ENCODE measurements at places on chromosomes 11 and 22.
A peak's percentile ranks its signal among the peaks of the same experiment; 100 is the strongest.

- DNase-seq: no peak
Observed at GRCh38 chr11:40417627-40418026, 1041.8 kb downstream of the LRRC4C start.

DNA sequence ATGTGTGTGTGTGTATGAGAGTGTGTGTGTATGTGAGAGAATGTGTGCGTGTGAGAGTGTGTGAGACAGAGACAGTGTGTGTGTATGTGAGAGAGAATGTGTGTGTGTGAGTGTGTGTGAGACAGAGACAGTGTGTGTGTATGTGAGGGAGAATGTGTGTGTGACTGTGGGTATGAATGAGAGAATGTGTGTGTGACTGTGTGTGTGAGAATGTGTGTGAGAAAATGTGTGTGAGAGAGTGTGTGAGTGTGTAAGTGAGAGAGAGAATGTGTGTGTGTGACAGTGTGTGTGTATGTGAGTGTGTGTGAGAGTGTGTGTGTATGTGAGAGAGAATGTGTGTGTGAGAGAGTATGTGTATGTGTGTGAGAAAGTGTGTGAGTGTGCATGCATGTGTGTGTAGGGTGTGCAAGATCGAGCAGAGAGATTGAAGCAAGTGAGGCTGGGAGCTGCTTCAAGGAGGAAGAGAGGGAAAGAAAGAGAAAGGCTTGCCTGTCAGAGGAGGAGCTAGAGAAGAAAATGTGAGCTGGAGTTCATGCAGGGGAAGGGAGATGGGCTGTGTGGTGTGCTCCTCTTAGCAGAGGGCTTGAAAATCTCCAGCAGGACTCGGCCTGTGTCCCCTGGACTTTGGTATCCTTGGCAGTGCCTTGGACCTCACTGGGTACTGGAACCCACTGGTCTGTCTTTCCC, 27.7 kb upstream of the TP53I11 start:
- DNase-seq: peak; percentile 57

- DNase-seq: no peak
Observed at GRCh38 chr11:120120805-120121335, 17.0 kb downstream of the TRIM29 start.

- DNase-seq: no peak
Observed at GRCh38 chr11:33135216-33135615, 26.1 kb downstream of the CSTF3 start.

GRCh38 chr11:18624161-18624560, 10.0 kb downstream of the SPTY2D1 start:
- DNase-seq: no peak

DNA sequence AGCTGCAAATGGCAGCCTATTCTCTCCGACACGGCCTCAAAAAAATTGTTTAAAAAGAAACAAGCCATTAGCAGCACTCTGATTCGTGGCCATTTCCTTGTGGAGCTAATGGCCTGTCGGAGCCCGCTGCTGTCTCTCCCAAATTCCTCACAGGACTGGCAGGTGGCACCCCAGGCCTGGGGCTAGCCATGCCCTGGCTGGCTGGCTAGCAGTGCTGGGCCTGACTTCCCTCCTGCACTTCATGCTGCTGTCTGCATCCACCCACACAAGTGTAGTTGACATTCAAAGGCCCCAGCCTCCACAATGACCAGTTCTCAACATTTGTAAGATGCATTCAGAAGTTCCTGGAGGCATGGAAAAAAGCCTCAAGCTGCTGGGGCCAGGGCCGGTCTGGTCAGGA, 61.5 kb downstream of the SMCO4 start:
- no peak for DNase-seq

GRCh38 chr22:33006220-33006954, 51.8 kb downstream of the SYN3 start:
- peak; percentile 64 for DNase-seq

DNA sequence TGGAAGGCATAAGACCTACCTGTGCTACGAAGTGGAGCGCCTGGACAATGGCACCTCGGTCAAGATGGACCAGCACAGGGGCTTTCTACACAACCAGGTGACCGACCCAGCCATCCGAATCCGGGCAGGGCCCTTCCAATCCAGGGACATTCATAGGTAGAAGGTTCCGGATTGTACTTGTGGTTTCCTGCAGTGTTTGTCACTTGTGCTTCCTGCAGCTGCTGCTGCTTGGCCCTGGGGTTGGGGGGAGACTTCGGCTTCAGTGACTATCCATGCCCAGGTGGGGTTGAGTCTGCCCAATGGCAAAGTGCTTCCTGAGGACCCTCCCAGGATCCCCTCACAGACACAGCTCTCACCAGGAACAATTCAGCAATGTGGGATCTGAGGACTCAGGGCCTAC, 2.2 kb downstream of the APOBEC3A start:
- DNase-seq: no peak

DNA sequence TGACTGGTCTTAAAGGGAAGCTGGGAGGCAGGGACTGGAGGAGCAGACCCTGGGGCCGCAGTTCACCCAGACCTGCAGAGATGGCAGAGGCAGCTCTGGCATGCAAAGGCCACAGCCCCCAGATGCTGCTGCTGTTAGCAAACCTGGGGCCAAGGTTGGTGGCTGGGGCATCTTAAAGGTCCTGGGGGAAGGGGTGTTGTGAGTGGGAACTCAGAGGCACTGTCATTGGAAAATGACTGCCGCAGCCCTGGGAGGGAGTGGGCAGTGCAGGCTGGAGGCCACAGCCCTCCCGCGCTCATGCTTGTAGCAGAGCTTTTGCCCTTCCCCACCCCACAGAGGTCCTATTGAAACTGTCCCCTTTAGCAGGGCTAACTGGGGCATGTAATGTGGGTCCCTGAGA, 111.8 kb downstream of the CTTN start:
- DNase-seq: no peak

GRCh38 chr11:67076202-67076601, 19.6 kb downstream of the RHOD start:
- no peak for DNase-seq

GRCh38 chr22:25083807-25084200, 115.9 kb upstream of the CRYBB3 start:
- no peak for DNase-seq

GRCh38 chr11:71118671-71119250, 133.6 kb downstream of the SHANK2 start:
- DNase-seq: no peak

DNA sequence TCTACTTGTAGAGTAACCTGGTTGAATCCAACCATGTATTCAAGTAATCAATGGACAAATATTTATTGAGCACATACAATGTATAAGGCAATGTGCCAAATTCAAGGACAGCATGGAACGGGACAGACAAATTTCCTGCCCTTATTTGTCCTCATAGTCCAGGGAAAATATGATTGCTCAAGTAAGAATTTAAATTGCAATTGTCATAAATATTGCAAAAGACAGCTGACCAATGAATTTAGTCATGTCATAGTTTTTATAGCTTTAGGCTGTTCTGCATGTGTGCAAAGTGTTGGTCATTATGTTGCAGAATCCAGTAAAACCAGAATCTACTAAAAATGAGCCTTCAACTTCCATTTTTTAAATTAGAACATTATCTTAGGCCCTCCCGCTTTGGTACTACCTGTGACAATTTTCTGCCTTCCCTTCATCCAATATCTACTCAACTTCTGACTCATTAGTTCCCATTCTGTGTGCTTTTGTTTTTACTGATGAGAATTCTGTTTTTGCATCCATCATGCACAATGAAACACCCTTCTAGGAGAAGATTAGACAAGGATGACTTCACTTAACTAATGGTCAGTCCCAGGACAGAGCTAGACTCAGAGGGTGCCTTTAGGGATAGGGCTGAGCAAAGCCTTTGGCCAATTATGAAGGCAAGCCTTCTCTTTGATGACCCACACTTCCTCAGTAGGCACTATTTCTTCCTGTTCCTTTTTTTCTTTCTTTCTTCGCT, 45.8 kb upstream of the FIBIN start:
- no peak for DNase-seq

DNA sequence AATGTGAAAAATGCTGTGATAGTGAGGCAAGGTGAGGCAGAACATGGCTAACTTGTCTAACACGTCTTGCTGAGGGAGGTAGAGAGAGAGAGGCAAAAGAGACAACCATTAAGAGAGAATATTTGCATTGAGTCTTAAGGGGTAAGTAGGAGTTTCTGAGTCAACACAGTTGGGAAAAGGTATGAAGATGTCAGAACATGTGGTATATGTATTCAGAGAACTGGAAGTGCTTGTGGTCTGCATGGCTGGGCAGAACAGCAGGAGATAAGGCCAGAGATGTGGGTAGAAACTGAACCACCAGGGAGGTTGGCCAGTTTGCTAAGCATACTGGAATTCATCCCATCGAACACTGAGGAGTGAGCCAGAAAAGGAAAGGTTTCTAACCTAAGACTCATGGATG, 25.0 kb upstream of the SLC5A1 start:
- no peak for DNase-seq

- no peak for DNase-seq
Observed at GRCh38 chr11:71285111-71285510, 32.7 kb upstream of the SHANK2 start.

DNA sequence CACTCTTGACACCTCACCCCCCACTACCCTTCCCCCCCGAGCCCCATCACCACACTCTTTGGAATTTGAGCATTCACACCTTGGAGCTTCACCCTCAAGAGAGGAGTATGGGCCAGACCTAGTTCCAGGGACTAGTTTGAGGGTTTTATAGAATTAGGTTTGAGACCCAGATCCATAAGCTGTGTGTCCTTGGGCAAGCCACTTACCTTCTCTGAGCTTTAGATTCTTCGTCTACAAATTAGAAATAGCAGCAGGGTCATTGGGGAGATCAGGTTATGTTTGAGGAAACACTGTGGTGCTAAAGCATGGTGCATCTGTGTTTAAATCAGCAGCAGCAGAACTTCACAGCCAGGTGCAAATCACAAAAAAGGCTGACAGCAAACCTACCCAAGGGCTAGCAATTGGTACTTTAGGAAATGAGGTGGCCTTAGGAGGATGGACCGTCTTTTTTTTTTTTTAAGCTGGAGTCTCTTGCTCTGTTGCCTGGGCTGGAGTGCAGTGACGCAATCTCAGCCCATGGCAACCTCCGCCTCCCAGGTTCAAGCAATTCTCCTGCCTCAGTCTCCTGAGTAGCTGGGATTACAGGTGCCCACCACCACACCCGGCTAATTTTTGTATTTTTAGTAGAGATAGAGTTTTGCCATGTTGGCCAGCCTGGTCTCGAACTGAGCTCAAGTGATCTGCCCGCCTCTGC, 114.8 kb downstream of the MICAL2 start:
- no peak for DNase-seq

- no peak for DNase-seq
Observed at GRCh38 chr11:120239713-120240640, at the start of gene POU2F3. Gene POU2F3 (plus strand): TSS chr11:120240140. CDS start chr11:120240344, 204 bp downstream.

GRCh38 chr22:42754658-42755057, 34.0 kb upstream of the A4GALT start:
- DNase-seq: no peak

GRCh38 chr22:35175392-35175791, 81.9 kb upstream of the HMGXB4 start:
- DNase-seq: no peak

GRCh38 chr11:44445500-44446365, 119.7 kb upstream of the CD82 start:
- DNase-seq: no peak

DNA sequence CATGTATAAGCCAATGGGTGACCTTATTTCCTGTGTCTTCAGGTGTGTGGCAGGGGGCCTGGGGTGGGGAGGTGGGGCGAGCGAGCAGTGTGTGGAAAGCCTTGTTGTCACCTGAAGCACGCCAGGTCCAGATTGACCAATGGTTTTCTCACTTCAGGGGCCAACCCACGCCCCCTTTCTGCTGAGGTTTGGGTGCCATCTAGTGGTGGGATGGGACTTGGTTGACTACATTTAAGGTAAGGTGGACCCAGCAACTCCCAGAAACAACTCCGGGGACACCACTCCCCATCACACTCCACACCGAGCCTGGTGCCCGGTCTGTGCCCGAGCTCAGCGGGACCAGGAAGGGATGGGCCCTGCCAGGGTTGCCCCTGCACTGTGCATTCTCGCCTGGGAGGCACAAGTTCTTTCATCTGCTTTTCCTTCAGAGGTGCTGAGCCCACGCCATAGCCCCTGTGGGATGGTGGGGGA, 40.0 kb downstream of the TPCN2 start:
- DNase-seq: peak; percentile 65

GRCh38 chr11:84671325-84671999, 955.7 kb downstream of the DLG2 start:
- no peak for DNase-seq

DNA sequence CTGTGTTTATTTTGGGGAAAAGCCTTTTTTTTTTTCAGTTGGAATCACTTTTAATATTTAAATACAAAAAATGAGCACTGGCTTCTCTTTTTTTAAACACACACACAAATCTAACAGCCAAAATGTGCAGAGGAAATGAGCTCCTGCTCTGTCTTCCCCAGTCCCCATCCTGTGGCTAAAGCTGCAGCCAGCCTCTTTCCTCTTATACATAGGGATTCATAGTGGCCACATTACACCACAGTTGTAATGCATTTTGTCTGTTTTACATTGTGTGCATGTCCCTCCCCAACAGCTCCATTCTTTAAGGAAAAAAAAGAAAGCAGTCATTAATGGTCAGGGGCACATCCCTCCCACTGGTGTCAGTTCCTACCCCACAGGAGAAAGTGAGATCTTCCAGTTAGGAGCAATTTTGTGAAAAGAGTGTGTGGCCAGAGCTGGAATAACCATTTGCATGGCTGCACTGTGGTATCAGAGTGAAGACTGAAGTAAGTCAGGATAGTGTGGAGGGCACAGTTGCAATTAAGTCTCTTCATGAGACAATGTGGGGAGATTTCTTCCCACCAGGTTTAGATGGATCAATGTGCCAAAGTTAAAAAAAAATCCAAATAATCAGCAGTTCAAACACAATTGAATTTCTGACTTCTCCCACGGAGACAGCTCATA, 220.6 kb downstream of the TMEM135 start:
- DNase-seq: no peak

DNA sequence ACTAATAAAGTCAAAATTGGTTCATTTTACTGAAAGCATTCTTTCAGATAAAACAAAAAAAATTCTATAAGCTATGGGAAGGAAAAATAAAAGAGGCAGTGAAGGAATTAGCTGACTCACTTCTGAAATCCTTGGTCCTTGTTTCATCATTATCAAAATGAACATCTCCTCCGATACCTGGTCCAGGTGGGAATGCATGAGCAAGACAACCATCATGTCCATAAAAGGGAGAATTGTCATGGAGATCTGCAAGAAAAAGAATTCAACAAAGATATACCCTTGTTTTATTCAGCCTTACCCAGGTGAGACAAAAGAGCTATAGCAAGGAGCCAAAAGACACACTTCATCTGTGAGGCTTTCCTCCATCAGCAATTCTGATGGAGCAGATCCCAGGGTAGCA, 27.2 kb downstream of the MMP10 start:
- no peak for DNase-seq

- no peak for DNase-seq
Observed at GRCh38 chr22:44632541-44633396, 69.2 kb upstream of the PRR5 start.

DNA sequence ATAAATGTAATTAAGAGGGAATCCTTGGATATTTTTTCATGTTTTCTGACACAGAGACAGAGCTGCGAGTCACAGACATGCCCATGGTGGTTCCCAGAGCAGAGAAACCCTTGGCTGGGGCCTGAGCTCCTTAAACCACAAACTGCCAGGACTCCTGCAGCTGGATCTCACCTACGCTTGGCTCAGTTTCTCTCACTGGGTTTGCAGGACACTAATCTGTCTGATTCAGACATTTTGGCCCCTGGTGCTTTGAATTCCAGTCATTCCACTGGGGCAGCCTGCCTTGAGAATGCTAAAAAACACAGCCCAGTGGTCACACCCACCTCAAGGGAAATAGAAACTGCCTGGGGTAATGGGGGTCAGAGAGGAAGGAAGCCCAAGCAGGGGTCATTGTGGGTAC, 122.6 kb downstream of the CCDC81 start:
- DNase-seq: no peak
